ENCODE measurements at places on chromosomes 11 and 22.

DNA sequence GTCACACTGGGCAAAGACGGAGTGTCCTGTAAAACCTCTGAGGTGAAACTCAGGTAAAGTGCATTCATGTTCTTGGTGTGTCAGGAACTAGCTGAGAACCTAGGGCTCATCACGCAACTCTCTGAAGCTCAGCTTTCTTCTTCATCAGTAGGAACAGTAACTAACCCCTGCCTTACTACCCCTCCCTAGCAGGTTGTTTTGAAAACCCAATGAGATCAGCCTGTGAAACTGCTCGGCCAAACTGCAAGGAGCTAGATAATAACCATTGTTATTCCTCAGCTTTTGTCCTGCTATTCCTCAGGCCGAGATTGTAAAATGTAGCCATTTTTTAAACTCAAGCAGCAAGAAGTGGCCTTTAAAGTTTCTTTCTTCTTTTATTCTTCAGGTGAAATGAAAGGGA, 9.8 kb upstream of the FJX1 start:
- no peak for DNase-seq

- no peak for DNase-seq
Observed at GRCh38 chr11:120425527-120425926, 86.0 kb upstream of the GRIK4 start.

- peak; percentile 65 for DNase-seq
Observed at GRCh38 chr11:8812438-8812837, 98.6 kb upstream of the AKIP1 start.

DNA sequence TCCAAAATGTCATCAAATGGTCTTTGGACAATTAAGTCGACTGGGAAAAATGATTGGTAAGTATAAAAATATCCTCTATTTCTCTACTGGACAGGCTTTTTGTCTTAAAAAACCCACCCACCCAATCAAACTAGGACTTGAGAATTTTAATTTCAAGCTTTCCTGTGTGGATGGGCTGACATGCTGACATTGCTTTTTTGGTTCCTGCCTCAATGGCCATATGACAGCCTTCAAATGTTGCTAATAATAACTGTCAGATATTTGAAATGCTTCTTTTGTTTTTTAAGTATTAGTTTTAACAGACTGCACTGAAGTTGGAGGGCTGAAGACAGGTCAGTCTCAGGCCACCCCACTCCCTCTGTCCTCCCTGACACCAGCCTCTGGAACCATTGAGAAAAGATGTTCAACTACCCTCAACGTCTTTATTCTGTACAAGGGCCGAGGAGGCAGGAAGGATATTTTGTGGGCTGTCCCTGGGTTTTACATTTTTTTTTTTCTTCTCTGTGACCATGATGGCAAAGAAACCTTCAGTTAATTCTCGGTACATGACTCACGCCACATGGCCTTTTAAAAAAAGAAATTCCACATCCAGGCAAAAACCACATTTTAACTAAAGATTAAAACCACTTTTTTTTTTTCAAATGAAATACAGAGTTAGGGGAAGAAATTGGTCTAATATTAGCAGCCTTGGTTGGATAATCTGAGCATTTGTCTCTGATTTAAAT, 130.4 kb downstream of the SLC1A2 start:
- no peak for DNase-seq

DNA sequence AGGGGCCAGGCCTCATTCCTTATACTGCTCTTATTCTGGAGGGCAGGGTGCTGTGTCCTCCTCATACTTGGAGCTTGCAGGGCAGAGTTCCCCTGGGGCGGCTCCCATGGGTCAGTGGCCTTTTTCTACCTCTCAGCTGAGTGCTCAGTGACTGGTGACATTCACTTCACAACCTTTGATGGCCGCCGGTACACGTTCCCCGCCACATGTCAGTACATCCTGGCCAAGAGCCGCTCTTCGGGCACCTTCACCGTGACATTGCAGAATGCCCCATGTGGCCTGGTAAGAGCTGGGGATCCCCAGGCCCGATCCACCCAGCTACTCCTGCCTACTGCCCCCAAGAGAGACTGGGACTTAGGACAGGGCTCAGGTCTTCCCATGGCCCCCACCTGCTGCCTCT, 14.5 kb downstream of the OTOG start:
- peak; percentile 30 for DNase-seq

DNA sequence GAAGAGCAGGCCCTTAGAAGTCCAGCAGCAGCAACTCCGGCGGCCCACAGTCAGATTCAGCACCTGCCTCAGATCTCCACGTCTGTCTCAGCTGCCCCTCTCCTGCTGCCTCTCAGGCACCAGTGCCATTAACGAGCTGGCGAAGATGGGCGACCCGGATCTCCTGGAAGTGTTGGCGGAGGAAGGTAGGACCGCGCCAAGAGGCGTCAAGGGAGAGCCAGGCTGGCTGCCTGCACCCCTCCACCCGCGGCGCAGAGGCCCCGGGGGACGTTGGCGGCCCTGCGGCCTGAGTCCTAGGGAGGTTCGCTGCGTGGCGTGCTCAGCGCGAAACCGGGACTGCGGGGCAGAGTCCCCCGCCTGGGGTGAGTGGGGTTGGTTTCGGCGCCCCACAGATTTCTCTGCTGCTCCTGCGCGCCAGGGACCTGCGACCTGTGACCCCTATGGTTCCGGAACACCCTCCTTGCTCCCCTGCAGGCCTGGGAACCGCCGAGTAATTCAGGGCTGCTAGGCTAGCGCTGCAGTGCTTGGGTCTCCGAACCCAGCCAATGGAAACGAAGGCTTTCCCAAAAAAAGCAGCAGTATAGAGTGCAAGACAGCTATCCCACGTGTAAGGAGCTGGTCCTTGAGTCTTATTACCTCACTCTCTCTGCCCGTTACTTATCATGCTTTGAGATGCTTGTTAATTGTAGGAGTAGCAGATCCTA, 615 bp downstream of the ANO5 start:
- DNase-seq: peak; percentile 55

- DNase-seq: no peak
Observed at GRCh38 chr11:26985943-26986342, 8.0 kb upstream of the FIBIN start.

DNA sequence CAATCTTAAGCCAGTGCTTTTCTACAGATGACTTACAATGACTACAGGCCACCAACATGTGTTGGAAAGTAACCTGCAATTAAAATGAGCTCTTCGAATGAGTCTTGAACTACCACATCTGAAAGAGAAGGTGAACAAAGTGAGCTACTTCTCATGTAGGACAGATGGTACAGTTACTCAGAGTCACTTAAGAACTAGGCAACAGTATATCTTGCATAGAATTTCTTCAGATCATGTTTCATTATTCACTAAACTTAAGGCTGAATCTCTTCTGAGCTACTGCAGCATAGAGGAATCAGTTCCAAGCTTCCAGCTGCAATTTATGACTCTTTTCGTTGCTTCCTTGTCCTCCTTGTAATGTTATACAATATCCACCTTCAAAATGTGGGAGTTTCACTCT, 270.9 kb downstream of the TTC28 start:
- no peak for DNase-seq

DNA sequence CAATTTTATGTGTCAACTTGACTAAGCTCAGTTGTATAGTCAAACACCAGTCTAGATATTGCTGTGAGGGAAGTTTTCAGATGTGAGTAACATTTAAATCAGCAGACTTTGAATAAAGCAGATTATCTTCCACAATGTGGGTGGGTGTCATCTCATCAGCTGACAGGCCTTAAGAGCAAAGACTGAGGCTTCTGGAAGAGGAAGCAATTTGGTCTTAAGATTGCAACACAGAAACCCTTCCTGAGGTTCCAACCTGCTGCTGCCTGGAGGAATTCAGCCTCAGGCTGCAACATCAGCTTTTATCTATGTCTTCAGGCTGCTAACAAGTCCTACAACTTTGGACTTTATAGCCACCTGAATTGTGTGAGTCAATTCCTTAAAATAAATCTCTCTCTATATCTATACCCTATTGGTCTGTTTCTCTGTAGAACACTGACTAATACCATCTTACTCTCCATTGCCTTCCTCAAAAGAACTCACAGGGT, 277.2 kb upstream of the PLET1 start:
- DNase-seq: no peak

DNA sequence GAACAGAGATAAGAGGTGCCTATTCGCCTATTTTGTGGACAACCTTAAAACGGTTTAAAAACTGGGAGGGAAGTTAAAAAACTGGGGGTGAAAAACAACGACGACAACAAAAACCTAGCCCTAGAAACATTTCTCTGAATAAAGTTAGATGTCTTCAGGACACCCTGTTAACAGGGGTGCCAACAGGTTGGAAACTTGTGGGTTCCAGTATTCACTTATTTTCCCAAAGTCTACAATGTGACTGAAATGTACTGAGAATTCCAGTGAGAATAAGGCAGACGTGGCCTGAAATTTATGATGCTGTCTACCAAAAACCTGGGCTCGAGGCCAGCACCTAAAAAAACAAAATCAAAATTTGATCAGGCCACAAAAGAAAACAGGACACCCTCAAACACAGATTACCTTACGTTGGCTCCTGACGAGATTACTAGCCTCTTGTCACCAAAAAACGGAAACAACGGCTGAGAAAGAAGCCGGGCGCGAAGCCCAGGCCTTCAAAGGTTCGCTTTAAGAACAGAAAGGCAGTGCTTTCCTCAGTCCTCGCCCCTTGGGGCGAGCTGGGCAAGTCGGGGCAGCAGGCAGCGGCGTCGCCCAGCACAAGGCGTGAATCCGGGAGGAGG, 906 bp downstream of the CCDC90B start:
- DNase-seq: no peak

GRCh38 chr11:120172054-120172911, 34.4 kb upstream of the TRIM29 start:
- DNase-seq: peak; percentile 84

GRCh38 chr11:84165139-84165538, 879.0 kb upstream of the CCDC90B start:
- DNase-seq: no peak

DNA sequence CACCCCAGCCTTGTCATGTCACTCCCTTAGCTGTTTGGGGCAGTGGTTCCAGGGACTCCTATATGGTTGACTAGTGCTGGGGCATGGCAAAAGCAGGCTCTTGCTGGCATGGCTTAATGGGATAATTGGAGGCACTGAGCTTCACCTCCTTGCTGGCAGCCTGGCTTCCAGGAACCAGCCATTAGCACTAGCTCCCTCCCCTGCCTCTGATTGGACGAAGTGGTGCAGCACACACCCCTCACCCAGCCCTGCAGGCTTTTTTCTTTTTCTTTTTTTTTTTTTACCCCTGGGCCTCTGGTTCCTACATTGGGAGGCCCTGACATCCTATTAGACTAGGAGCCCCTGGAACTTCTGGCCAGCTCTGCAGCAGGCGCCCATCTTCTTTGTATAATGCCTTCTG, 18.6 kb downstream of the PHLDB1 start:
- no peak for DNase-seq

GRCh38 chr11:33540946-33541915, 159.4 kb downstream of the C11orf91 start:
- DNase-seq: no peak

DNA sequence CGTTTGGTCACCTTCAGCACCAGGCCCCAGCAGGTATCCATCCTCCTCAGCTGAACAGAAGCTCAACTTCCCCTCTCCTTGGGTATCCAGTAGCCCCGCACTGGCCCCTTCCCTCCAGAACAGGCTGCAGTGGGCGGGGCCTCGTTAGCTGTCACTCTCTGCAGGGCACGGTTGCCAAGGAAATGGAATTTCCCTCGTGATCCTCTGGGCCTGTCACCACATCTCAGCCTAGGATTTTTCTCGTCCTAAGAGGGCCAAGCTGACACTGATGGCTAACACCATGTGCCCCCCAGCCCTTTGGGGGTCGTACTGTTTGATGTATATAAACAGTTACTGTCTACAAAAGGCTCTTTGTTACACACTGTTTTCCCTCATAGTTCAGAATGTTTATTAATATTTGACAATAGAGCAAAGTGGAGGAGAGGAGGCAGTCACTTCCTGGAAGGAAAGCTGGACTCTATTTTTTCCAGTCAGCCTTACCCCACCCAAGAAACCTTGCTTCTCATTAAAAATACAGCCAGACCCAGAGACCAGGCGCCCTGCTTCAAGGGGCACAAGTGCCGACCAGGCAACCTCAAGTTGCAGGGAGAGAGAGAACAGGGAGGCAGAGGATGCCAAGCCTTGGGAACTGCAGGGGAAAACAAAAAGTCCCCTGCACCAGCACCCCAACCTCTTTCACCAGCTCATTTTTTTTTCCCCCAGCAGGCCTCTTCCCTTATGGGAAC, 44.5 kb downstream of the FEZ1 start:
- DNase-seq: peak; percentile 82

GRCh38 chr22:27825174-27825573, 23.6 kb upstream of the MN1 start:
- no peak for DNase-seq

- DNase-seq: no peak
Observed at GRCh38 chr22:50705851-50706351, 32.1 kb upstream of the ACR start.

GRCh38 chr11:93072229-93072914, 102.9 kb downstream of the MTNR1B start:
- no peak for DNase-seq

GRCh38 chr22:46969491-46969890, 207.0 kb downstream of the TBC1D22A start:
- DNase-seq: no peak

- DNase-seq: no peak
Observed at GRCh38 chr11:83403691-83404389, 117.7 kb upstream of the CCDC90B start.

DNA sequence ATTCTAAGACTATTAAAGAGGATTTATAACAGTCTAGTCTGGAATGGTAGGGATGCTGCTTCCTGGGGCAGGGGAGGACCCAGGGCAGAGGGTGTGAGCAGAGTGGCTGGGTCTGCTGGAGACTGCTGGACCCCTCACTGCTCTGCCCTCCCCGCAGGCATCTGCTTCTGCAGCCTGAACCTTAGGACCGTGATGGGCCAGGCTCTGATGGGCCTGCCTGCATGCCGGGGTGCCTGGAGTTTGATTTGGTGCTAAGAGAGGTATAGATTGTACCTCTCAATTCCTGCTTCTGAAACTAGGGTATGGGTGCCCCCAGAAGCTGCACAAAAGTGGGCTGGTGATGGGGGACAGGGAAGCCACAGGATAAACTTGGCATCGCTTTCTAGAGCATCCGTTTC, 54.9 kb downstream of the CD82 start:
- peak; percentile 45 for DNase-seq

GRCh38 chr11:45017329-45017728, 66.6 kb upstream of the TP53I11 start:
- DNase-seq: no peak

DNA sequence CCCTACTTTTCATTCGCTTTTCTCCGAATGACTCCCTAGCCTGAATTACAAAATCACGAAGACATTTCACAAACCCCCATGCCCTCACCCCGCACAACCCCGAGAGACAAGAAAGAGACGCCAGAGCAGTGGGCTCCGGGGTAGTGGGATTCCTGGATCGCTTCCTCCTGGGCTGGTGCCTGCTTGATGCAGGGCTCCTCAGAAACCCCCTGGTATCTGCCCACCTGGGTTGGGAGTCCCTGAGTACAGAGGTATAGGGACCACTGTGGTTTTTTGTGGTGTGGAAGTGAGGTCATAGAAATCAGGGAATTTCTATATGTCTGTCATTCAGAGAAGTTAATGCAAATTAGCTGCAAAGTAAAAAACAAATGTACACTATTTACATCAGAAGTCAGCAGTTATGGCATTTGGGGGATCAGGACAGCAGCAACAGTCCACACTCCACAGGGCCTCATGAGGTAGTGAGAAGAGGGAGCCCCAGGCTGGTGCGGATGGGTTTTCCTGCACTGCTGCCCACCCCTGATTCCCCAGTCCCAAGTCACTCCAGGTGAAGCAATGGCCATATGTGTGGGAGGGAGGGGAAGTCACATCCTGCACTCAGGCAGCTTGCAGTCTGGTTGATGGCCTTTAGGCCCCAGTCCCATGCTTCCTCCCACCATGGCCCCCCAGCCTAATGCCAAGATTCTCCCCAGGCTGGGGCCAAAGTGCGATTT, 39.6 kb downstream of the BUD13 start:
- DNase-seq: no peak

GRCh38 chr11:84824624-84825023, 802.5 kb downstream of the DLG2 start:
- DNase-seq: no peak
